ENCODE measurements at places on chromosomes 13 and 19.

- DNase-seq, result no peak
Measured at GRCh38 chr19:14035706-14036105, 4.1 kb downstream of the IL27RA start.

DNA sequence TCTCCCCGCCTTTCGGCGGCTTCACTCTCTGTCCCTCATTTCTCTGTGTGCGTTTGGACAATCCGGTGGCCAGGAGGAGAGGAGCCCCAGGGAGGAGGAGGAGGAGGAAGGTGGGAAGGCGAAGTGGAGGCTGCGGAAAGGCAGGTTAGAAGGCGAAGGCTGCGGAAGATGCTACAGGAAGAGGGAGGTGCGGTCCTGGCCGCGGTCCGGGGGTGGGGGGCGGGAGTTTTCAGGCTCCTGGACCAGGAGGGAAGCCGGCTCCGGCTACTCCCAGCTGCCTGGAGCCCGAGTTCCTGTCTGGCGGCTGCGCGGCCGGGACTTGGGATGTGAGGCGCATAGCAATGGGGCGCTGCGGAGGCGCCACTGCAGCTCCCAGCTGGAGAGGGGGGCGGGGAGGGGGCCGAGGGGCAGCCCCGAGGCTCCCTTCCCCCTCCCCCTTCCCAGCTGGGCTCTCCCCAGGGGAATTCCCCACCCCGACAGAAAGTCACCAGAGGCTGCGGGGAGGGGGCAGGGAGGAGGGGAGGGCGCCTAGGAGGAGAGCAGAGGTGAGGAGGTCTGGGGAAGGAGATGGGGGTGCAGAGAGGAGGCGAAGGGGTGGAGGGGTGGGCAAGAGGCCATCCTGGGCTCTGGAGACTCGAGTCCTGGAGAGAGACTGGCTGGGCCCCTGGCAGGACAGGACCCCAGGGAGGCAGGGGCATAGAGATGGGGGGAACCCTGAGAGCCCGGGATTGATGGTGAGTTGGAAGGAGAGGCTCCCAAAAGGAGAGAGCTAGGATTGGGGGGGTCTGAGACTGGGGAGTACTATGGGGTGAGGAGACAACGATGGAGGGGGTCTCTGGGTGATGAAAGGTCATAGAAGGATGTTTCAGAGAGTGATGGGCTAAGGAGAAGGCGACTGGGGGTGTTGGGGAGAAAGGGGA lies 2.0 kb downstream of the LRRC4B start:
- DNase-seq, result no peak

DNA sequence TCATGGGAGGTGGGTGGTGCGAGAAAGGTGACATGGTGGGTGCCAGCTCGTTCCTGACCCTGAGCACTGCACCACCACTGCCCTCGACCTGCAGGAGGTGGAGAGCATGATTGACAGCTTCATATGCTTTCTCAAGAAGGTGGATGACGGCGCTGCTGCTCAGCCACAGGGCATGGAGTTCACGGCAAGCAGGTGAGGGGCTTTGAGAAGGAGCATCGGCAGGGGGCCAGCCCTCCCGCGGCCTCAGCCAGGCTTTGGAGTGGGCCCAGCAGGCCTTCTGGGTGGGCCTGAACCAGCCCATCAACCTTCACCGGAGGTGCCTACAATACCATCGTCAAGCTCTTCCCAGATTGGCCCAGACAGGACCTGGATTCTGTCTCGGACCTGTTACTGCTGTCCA lies 18.9 kb upstream of the ZNF14 start:
- DNase-seq, result no peak

- peak; percentile 64 for DNase-seq
Measured at GRCh38 chr13:30802953-30803478, 67.7 kb downstream of the ALOX5AP start.

- no peak for DNase-seq
Measured at GRCh38 chr19:4705413-4706131, 18.1 kb downstream of the DPP9 start.

DNA sequence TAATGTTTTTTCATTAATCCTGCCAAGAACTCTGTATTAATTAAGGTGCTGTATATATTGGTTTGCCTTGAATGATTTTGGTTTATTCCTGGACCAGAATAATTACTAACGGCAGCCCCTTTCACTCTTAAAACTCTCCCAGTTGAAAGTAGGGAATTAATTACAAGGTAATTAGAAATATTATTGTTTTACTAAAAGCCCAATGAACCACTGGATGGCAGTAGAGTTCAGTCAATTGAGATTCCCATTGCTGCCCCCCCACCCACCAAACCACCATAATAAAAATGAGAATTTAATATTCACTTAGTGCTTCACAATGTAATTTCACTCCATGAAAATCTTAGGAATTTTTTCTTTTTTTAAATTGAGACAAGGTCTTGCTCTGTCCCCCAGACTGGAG lies 13.7 kb downstream of the WBP4 start:
- peak; percentile 22 for DNase-seq

DNA sequence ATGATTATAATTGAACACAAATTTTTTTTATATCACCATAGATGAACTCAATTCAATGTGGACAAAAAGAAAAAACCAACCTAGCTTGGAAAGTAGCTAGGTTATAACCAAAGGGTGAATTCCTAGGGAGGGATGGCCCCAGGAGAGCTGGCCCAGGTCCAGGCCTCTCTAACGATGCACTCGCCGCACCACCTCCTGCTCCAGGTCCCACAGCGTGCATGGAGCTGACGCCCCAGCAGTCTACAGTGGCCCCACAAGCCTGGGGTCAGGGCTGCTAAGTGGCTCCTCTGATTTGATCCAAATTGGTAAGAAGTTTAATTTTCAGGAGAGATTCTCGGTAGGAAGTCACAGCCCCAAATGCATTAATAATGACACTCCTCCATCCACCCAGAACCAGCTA lies 48.8 kb downstream of the TSHZ3 start:
- no peak for DNase-seq

GRCh38 chr19:38849860-38850435 lies at the start of gene HNRNPL:
Gene HNRNPL, minus strand, starts transcription at chr19:38849986. Its CDS starts 20 bp downstream, at chr19:38849966.
- peak; percentile 100 for DNase-seq

DNA sequence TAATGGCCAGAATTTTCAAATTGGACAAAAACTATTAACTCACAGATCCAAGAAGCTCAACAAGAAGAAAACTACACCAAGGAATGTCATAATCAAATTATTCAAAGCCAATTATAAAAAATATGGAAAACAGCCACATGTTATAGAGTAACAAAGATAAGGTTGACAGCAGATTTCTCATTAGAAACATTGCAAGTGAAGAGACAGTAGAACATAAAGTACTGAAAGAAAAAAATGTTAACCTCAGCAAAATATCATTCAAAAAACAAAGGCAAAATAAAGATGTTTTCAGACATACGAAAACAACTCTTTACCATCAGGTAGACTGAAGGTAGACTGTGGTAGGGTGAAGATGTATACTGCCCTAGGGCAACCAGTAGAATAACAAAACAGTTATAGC lies 83.4 kb downstream of the KCNRG start:
- no peak for DNase-seq

- DNase-seq, result peak; percentile 56
Measured at GRCh38 chr13:50626101-50626547, 217.4 kb downstream of the DLEU7 start.

GRCh38 chr13:49649244-49649962 lies 21.1 kb downstream of the ARL11 start:
- peak; percentile 40 for DNase-seq

DNA sequence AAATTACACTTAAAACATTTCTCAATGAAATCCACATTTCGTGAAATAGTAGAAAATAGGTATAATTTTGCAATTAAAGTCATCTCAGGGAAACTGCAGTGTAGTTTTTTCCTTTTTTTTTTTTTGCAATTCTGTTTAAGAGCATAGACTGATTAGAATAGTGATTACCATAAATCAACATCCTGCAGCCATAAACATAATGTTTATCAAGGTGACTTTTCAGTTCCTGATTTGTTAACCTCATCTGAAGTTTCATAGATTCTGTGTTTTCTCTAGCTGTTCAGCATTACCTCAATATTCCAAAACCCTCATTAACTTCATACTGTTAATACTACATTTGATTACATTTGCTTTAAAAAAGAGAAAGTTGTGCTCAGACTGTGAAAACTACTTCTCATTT lies 286.3 kb upstream of the DACH1 start:
- no peak for DNase-seq

GRCh38 chr13:98299966-98300350 lies 122.9 kb upstream of the RNF113B start:
- DNase-seq, result no peak

- no peak for DNase-seq
Measured at GRCh38 chr13:46392967-46393366, 5.9 kb upstream of the RUBCNL start.

- DNase-seq, result peak; percentile 61
Measured at GRCh38 chr13:49146950-49147355, 73.2 kb upstream of the MLNR start.

GRCh38 chr19:36449059-36449670 lies 30.7 kb upstream of the ZFP82 start:
- no peak for DNase-seq

DNA sequence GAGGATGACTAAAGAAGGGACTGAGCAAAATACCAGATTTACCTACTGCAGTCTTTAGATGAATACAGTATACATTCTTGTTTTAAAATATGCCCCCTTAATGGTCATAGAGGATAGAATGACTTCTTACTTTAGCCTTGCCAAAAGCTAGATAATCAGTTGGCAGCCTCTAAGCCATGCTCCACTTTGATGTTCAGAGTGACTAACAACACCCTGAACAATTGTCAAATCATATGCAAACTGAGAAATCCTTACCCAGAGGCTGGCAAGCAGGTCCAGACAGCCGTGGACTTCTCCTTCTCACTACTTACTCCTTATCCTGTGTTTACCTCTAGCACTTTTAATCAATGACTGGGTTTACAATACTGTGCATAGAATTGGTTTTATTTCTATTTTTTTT lies 23.6 kb upstream of the PHF11 start:
- no peak for DNase-seq

DNA sequence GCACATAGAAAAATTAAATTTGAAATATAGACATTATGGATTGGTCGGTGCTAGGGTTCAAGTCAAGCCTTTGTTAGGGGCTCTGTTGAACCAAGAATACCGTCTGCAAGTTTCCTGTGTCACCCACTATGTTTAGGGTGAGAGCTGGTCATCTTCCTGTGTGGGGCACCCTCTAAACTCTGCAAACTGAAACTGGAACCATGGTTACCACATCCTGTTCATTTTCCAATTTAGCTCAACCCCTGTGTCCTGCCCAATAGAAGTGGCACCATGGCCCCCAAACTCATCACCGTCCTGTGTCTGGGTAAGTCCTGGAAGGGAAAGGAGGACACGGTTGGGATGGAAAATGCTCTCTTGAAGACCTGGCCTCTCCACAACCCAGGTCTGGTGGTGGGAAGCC lies 29.9 kb downstream of the LAIR2 start:
- no peak for DNase-seq

DNA sequence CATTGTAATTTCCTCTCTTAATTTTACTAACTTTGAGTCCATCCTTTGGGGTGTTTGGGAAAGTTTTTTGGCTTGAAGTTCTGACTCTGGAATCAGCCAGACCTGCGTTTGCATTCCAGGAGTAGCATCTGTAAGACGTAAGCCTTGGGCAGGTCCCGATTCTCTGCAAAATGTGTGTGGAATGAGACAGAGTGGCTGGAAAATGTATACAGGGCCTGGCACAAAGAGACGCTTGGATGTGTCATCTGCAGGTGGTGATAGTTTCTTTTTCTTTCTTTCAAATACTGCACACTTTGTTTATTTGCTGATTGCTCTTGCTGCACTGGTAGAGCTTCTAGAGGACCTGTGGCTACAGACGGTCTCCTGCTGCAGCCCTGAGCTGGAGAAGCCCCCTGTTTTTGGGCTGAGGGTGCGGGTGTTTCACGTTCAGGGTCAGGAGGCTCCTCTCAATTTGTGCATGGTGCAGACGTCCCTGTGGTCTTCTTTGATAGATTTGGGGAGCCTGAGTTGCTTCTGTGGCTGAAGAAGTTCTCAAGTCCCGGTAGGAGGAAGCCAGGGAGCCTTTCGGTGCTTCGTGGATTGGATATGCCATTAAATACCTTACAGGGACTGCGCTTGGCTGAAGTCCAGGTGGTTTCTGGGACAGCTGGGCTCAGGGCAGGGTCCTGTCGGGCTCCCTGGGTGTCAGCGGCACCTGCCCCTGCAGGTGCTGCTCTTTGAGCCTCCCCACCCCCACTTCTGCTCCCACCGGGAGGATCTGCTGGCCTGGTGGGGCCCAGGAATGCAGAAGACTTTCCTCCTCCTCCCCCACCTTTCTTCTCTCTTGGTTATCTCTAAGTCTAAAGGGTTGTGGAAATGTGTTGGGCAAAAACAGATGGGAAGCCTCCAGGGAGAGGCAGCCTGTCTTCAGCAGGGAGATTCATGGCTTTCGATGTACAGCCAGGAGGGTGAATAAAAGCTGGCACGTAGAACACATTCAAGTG lies 44.0 kb upstream of the GAS6 start:
- peak; percentile 78 for DNase-seq

DNA sequence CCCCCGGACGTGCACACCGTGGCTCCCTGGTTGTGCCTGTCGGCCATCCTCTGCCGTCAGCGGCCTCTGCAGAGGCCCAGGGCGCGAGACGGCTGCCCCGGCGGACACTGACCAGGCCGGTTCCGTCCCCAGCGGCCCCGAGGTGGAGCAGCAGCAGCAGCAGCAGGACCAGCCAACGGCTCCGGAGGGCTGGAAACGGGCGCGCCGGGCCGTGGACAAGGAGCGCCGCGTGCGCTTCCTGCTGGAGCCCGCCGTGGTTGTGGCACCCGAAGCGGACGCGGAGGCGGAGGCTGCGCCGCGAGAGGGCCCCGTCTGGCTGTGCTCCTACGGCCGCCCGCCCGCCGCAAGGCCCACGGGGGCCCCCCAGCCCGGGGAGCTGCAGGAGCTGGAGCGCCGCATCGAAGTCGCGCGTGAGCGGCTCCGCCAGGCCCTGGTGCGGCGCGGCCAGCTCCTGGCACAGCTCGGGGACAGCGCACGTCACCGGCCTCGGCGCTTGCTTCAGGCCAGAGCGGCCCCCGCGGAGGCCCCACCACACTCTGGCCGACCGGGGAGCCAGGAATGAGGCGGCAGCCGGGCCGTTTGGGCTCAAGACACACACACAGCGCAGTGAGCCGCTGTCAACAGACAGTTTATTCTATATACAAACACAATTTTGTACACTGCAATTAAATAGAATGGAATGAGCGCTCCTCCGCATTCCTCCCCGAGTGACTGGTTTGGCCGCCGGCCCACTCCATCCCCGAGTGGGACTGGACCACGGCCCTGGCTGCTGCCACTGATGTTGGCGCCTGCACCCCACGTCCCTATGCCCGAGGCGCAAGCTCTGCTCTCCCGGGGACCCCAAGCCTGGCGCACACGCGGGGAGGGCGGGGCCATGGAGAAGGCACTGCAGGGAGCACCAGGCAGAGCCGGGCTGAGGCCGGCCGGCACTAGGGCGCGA lies 9.1 kb downstream of the GRIN3B start:
- no peak for DNase-seq

GRCh38 chr19:50975766-50976165 lies 6.4 kb upstream of the KLK6 start:
- DNase-seq, result peak; percentile 62

DNA sequence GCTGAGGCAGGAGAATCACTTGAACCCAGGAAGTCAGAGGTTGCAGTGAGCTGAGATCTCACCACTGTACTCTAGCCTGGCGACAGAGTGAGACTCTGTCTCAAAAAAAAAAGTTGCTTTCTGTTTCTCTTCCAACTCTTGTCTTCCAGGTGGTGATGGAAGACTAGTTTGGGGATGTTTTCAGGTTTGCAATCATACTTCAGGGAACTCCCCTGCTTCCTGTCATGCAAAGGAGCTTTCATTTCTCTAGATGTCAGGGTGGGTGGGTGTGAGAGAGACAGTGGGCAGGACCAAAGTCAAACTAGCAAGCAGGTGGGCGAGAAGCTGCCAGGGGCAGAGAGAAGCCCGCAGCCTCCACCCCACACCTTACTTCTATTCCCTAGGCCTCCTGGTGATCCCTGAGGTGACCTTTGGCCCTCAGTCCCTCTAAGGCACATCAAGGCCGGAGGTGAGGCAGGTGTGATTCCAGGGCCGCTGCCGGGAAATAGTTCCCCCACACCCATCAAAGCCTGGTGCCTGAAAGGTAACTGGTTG lies 25.7 kb downstream of the CCNE1 start:
- no peak for DNase-seq
